ENCODE measurements at places on chromosomes 6 and 20. TPM values are rescaled to one million over a fixed set of nuclear protein-coding genes. Genes with fewer than 3 reads are reported as not detected.
A peak's percentile ranks its signal among the peaks of the same experiment; 100 is the strongest.

The C6orf136 gene
- 4.8 TPM for total RNA-seq

The SMPDL3A gene
- 6.3 TPM for total RNA-seq

The FOXA2 gene
- total RNA-seq: 1.2 TPM

The SLC12A5 gene
- total RNA-seq: 3.4 TPM

The MUCL3 gene
- total RNA-seq: 0.43 TPM

The COL19A1 gene
- not detected for total RNA-seq

The VNN1 gene
- total RNA-seq: 0.71 TPM

DNA sequence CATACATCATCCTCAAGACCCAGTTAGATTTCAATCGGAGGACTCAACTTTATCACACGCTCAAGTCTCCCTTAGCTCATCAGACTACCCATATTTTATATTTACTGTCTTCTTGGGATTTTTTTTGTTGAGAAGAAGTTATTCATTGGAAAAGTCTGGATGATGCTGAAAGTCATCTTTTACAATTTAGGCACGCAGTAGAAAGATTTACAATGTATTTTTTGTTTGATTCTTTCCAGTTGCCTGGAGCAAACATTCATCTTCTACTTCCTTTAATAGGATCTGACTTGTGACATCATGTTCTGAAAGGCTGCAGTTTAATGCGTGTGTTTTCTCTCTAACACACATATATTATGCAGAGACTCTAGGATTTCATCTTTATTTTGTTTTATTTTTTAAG, 235.7 kb downstream of the DOK5 start:
- DNase-seq: no peak

DNA sequence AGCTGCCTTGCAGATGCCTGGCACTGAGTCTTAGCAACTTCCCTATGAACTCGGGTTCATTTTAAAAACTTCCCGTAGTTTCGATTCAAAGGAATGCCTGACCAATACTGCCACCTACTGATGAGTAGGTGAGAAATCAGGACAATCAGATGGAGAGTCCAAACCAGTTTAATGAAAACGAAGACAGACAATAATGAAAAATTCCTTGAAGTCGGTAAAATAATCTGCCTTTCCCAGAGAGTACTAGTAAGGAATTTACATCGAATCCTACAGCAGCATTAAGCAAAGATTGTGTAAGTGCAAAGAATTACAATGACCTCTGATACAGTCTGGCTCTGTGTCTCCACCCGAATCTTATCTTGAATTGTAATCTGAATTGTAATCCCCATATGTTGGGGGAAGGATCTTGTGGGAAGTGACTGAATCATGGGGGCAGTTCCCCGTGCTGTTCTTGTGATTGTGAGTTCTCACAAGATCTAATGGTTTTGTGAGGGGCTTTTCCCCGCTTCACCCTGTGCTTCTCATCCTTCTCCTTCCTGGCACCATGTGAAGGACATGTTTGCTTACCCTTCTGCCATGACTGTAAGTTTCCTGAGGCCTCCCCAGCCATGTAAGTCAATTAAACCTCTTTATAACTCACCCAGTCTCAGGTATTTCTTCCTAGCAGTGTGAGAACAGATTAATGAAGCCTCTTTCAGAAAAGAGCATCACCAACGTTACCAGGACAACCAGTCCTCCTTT, 134.4 kb downstream of the ARHGAP18 start:
- DNase-seq: peak; percentile 52

DNA sequence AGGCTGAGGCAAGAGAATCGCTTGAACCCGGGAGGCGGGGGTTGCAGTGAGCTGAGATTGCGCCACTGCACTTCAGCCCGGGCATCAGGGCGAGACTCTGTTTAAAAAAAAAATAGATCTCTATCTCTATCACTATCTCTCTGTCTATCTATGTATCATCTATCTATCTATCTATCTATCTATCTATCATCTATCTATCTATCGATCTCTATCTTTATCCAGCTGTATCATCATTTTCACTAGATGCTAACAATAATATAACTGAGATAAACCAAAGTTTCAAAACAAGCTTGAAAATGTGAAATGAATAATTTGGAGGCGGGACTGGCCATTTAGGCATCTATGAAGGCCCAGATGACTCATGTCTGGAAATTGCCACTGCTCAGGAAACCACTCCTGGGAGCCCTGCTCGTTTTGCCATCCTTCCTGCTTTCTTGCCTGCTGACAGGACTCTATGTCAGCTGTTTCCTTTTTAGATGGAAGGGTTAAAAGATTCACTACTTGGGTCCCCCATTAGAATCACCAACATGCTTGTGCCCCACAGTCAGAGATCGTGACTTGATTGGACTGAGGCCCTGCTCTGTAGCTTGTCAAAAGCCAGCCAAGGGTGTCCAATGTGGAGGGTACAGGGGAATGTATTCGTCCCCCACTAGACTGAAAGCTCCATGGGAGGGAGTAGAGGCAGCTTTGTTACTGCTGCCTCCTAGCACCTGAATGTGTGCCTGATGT, 61.7 kb downstream of the UTRN start:
- DNase-seq: peak; percentile 82

- DNase-seq: no peak
These were observed 27.0 kb downstream of the TOX2 start for GRCh38 chr20:43941476-43942200.

DNA sequence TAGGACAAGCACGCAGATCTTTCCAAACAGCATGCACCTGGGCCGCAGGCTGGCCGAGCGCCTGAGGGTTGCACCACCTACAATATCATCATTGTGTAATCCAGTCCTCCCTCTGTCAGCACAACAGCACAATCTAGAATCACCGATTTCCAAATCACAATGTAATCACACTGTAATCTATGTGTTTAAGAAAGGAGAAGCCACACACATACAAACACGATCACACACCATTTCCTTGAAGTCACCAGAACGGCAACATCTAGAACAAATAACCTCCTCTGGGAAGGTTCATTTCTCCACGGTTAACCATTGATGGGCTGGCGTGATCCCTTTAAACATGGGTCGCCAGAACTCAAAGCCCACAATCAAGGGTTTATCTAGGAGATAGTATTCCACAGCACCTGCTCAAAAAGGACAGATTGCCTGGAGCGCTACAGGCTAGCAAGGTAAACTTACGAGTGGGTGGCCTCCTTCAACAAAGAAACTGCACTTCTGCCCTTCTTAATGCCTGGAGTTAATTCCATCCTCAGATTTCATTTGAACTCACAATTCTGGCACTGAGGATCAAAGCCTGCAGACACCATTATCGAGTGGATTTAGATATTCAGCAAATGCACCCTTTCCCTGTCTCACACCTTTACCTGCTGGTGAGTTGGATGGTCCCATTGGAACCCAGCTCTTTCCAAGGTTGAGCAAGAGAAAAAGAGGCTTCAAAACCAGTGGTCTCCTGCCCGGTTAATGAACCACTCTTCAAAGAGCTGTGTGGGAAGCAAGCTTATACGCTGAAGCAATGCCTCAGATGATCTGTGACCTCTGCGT, 83.8 kb upstream of the FOXQ1 start:
- DNase-seq: no peak

DNA sequence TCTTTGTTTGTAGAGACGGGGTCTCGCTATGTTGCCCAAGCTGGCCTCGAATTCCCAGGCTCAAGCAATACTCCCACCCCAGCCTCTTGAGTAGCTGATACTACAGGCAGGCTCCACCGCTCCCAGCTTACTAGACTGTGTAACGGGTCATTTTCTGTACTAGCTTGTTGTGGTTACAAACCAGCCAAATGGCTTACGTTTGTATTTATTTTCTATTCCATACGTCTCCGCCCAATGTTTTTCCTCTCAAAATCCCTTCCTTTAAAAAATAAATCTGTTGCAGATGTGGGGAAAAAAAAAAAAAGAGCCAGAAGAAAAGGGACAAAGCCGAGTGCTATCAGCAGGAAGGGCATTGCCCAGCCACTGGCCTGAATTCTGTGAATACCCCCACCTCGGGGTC, 41.6 kb downstream of the PRND start:
- DNase-seq: no peak

DNA sequence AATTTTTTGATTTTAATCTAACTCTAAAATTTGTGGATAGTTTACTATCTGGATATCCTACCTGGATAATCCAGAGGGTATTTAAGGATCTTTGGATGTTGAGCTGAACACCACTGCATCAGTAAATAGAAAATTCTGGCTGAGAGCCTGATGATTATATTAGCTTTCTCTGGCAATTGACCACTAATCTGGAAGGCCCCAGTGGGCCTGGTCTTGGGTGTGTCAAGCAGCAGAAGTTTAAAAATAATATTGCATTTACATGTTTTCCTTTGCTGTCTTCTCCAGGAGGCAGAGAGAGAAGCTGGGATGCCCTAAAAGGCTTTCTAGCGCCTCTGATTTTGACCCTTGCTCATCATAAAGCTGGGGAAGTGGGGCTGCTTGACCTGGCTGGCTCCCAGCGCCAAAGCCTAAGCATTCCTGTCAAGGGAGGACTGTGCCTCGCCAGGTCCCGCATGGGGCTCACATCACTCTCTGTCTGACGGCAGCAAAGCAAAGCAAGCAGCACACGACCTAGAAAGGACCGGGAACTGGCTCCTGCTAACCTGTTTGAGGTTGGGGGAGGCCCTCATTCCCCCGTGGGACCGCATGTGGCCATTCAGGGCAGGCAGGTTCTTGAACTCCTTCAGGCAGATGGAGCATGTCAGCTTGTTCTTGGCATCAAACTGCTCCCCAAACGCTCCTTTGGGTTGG, 46.6 kb upstream of the MRPS10 start:
- no peak for DNase-seq

DNA sequence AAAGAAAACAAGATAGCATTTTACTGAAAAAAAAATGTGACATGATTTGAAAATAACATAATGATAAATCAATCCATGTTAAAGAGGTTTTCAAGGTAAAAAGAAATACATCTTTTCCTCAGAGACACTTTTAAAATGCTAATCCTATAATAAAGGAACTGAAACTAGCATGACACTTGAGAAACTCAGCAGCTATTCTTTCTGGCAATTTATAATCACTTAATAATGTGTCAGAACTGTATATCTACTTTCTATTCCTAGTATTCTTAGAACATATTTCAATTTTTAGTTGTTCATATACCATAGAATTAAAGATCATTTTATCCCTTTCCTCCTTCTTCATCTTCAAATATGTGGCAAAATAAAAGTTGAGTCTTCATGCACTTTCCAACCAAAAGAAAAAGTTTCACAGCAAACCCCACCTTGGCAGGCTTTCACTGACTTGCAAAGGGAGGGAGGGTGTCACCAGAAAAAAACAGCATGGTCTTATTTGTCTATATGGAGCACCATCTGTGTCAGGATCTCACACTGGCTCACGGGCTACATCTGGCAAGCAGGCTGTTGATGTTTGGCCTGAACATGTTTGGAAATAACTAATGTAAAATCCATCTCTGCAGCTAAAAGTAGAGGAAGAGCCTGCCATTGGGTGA, 48.5 kb downstream of the FHL5 start:
- DNase-seq: no peak

- peak; percentile 67 for DNase-seq
These were observed 29.2 kb downstream of the YTHDF1 start for GRCh38 chr20:63186528-63187316.

DNA sequence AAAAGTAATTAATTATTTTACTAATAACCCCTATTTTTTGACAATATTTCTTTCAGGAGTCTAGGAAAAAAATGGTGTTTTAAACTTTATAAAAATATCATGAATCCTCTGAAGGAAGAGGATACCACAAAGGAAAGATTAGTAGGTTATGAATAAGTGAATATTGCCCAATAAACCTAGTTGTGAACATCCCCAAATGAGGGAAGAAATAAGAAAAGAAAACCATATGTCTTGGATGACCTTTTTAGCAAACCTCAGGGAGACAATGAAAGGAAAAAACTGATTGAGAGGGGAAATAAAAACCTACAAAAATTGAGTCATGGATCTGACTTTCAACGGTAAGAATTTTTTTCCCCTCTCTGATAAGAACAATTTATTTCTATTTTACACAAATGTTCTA, 34.4 kb downstream of the TENT5A start:
- DNase-seq: no peak

- DNase-seq: no peak
These were observed 12.5 kb downstream of the PLCB1 start for GRCh38 chr20:8144282-8145245.

GRCh38 chr6:161088676-161089328, 97.2 kb downstream of the MAP3K4 start:
- no peak for DNase-seq

DNA sequence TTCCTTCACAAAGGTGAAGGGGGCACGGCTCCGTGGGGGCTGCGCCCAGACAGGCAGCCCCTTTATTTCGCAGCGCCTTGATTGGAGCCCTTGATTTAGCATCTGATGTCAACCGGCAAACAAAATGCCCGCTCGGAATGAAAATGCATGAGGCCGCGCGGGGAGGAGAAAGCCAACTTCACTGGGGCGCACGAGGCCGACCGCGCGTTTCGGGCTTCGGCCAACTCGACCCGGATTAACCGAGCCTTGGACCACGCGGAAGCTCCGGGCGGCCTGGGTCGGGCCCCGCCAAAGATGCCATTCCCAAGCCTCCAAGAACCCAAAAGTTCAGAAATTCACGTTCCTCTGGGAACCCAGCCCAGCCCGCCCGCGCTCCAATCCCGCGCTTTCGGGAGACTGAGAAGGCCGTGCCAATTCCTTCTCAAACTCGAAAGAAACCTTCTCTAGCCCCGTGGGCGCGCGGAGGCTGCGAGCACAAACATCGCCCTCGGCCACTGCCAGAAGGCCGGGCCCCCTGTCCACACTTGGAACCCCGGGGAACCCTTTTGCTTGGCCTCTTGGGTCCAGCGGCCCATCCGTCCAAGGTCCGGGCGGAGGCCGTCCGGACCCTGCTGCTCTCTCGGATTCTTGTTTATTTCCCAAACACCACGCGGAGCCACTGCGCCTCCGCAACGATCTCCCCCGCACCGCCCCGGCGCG, 879 bp upstream of the INSM1 start:
- DNase-seq: no peak

DNA sequence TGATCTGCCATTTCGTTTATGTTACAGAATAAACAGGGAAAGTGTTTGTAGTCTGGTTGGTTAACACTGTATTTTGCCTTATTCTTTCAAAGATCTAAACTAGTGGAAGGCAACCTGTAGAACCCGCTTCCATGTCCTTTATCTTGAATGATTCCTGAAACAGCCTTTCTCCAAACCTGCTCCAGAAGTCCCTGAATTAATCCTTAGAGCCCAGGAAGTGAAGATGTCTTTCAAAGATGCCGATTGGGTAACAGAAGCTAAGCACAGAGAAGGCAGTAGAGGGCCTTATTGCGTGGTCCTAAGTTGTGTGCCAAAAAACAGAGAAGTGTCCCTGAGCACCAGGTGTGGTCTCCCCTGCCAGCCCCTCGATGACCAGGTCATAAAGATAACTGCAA, 19.2 kb upstream of the ZSCAN16 start:
- DNase-seq: peak; percentile 22

All from A172 (cell line).